ENCODE measurements at places on chromosomes 1 and 21.

- DNase-seq, result no peak
Measured at GRCh38 chr1:183827801-183828200, 22.9 kb downstream of the RGL1 start.

GRCh38 chr1:11046625-11047365 lies at the start of gene MASP2:
Gene MASP2, minus strand, starts transcription at chr1:11047239. Its CDS starts 32 bp downstream, at chr1:11047207.
- DNase-seq, result no peak

DNA sequence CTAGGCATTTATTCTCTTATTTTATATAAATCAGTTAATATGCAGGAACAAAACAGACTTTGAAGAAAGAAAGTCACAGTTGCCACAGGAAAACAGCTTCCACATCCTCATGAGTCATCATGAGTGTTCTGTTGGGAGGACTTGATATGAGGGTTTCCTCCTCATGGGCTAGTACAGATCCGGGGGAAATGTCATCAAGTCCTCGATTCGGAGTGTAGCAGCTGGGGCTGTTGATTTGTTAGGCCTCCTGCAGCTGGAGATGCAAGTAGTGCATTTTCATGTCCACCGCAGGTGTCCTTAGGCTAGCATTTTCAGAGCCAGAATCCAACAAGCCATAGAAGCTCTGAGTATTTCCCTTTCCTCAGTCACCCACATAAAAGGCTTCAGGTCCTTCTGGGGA lies 36.7 kb downstream of the ADAM30 start:
- peak; percentile 12 for DNase-seq

- DNase-seq, result no peak
Measured at GRCh38 chr1:163928069-163928468, 606.3 kb downstream of the NUF2 start.

GRCh38 chr1:43625063-43625780 lies 24.7 kb upstream of the KDM4A start:
- DNase-seq, result no peak

DNA sequence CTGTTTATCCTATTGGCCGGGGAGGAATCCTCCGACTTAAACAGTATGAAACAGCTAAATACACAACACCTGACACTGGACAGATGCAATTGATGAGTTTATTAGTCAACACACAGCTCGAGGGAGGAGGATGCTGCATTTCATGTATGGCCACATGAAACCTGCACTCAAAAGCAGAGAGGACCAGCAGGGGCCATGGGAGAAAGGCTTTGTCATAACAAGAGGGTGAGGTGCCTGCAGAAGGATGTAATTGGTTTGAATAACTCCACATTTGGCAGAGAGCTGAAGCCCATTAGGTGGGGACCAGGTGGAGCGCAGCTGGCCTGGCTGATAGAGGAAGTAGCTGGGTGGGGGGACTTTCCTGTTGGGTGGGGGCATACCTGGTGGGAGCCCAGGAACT lies 599.1 kb downstream of the PTPRU start:
- DNase-seq, result no peak

- no peak for DNase-seq
Measured at GRCh38 chr1:94351481-94351880, 66.7 kb upstream of the ABCD3 start.

GRCh38 chr1:9606458-9606857 lies 17.7 kb downstream of the TMEM201 start:
- no peak for DNase-seq

DNA sequence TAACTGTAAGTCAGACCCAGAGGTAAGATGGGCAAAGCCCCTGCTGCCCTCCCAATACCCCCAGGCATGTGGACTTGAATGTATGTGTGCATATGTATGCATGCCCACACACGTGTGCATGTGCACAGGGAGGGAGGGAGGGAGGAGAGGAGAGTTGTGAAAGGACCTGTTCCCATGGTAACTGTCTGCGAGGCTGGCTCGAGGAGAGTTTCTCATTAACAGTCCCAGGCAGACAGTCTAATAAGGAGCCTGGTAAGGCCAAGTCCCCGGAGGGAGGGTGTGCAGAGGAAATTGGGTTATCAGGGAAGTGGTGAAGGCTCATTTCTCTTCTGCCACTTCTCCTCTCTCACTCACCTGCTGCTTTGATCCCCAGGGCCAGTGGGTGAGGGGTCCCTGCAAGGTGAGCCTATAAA lies 74.9 kb downstream of the NFASC start:
- no peak for DNase-seq

GRCh38 chr1:25501235-25502058 lies 42.0 kb upstream of the LDLRAP1 start:
- peak; percentile 41 for DNase-seq

DNA sequence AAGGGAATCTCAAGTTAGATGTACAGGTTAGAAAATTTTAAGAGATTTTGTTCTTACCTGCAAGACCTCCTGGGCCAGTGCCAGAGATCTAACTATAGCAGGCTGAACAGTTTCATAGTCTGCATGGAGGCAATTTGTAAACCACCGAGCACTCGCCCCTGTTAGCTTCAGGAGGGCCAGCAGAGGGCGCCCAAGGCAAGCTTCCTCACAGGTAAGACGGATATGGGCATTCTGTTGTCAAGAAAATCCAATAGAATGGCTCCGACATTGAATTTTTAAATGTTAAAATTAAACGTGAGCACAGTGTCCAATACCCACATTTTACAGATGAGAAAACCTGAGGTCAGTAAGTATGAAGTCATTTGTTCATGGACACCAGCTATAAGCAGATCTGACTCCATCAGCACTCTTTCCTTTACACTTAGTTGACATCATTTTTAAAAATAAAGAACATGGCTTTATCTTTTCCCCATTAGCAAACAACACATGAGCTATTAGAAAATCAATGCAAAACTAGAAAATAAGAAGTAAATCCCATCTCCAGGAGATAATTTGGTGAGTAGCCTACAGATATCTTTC lies 2.2 kb downstream of the REG4 start:
- peak; percentile 36 for DNase-seq

DNA sequence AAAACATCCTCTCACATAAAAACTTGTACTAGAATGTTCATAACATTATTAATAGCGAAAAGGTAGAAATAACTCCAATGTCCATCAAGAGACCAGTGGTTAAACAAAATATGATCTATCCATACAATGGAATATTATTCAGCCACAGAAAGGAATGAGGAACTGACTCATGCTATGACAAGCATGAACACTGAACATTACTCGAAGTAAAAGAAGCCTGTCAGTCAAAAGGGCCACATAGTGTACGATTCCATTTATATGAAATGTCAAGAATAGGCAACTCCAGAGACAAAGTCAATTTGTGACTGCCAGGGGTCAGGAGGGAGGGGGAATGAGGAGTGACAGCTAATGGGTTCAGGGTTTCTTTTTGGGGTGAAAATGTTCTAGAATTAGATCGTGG lies 2.3 kb downstream of the VPS26C start:
- no peak for DNase-seq

GRCh38 chr1:210129092-210129491 lies 103.5 kb upstream of the SERTAD4 start:
- no peak for DNase-seq

GRCh38 chr1:179910934-179911333 lies 28.8 kb downstream of the TOR1AIP1 start:
- no peak for DNase-seq

GRCh38 chr1:99950486-99950885 lies 19.3 kb upstream of the SLC35A3 start:
- DNase-seq, result no peak

GRCh38 chr21:46181436-46181835 lies 2.8 kb downstream of the SPATC1L start:
- DNase-seq, result no peak

DNA sequence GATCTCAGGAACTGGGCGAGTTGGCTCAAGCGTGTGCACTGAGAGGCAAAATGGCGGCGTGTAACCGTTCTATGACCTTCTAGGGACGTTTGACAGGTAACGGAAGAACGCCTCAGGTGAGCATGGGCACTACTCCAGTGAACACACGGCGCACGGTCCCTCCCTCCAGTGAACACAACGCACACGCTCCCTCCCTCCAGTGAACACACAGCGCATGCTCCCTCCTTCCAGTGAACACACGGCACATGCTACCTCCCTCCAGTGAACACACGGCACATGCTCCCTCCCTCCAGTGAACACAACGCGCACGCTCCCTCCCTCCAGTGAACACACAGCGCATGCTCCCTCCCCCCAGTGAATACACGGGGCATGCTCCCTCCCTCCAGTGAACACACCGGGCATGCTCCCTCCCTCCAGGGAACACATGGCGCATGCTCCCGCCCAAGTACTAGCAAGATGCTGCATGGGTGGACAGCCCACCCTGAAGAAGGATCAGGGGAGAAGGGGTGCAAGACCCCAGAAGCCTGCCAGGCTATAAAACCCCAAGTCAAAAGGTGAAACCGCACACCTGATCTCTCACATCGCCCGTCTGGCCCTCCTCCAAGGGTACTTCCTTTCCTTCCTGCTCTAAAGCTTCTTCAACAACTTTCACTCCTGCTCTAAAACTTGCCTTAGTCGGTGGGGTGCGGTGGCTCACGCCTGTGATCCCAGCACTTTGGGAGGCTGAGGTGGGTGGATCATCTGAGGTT lies 3.5 kb downstream of the C1orf159 start:
- DNase-seq, result no peak

DNA sequence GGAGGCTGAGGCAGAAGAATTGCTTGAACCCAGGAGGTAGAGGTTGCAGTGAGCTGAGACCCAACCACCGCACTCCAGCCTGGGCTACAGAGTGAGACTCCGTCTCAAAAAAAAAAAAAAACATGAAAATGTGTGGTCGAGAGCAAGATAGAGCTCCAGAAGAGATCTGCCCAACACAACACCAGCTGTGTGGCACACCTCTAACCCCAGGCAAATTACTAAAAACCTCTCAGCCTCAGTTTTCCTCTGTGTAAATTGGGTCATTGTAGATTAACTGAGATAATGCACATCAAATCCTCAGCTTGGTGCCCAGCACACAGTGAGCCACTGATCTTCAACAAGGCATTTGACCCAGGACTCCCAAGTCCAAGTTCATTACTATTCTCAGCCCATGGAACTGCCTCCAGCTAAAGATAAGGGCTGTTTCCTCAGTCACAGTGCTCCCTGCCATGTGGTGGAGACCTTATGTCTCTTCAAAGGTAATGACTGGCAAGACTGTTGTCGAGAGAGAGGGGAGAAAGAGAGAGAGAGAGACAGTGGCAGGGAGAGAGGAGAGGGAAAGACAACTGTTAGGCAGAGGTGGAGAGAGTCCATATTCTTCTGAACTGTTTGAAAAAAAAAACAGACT lies 58.1 kb downstream of the PTP4A2 start:
- no peak for DNase-seq

DNA sequence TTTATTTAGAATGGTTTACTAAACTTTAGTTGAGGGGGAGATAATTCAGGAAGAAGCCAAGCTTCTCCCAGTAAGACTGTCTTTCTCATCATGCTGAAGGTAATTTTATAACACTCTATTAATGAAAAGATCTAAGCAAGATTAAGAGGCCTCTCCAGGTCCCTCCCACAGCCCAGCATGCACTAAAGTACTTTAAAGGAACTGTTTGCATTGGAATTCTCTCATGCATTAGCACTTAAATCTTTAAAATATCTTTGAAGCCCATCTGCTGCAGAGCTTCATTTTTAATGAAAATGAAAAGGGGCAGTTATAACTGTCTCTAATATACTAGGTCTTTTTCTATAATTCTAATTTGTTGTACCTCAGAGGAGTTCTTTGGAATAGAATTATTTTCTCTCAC lies 1379.1 kb upstream of the ADGRL4 start:
- no peak for DNase-seq

DNA sequence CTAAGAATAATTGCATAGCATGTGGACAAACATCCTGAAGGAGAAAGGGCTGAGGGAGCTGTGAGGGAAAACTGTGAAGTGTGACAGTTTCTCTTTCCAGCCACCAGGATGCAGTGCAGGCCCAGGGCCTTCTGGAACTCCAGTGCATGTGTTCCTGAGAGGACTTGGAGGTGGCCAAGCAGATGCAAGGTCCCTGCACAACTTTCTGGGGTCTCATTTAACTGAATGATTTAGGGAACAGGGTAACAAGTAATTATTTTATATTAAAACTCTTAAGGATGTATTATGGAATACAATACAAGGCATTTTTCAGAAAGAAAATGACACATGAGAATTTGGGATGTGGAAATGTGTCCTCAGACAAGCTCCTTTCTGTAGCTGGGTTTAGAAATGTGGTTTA lies 61.2 kb upstream of the MCOLN3 start:
- DNase-seq, result peak; percentile 65

GRCh38 chr1:39957299-39958015 lies 2.5 kb downstream of the MFSD2A start:
- no peak for DNase-seq

DNA sequence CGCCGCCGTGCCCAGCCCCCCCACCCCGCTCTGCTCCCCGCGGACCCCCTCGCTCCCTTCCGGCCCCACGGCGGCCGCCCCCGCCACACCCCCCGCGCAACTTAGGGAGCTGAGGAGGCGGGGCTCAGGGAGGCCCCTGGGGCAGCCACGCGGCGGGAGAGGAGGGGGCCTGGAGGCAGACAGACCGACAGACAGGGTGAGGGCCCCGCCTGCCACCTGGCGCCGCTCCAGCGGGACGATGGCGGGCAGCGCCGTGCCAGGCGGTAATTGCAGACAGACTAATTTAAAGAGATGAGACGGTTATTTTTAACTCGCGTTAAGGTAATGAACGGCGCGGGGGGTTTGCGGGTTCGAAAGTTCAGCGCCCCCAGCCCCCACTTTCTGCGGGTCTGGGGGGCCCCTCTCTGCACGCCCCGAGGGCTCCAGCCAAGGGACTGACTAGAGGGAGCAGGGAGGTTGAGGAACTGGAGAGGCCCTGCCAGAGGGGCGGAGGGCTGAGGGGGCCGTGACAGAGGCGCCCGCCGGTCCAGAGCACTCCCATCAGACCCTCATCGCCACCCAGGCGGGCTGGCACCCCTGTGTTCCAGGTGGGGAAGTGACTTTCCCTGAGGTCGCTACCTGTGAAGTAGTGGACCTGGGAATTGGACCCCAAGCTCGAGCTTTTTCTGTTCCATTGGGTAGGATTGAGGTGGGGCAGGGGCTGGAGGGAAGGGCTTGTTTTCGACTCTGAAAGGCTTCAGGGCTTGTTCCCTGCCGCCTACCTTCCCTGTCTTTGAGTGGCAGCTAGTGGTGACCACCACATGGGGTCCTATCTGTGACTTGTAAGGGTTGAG lies 5.4 kb downstream of the FOXO6 start:
- no peak for DNase-seq

- DNase-seq, result no peak
Measured at GRCh38 chr1:21165646-21166045, 11.1 kb downstream of the EIF4G3 start.

- no peak for DNase-seq
Measured at GRCh38 chr1:220887520-220888416, 8.5 kb downstream of the HLX start.

GRCh38 chr1:23478896-23479665 lies 4.9 kb downstream of the ASAP3 start:
- peak; percentile 50 for DNase-seq

All from A549 (cell line).